ENCODE measurements at places on chromosomes 2 and 18.

DNA sequence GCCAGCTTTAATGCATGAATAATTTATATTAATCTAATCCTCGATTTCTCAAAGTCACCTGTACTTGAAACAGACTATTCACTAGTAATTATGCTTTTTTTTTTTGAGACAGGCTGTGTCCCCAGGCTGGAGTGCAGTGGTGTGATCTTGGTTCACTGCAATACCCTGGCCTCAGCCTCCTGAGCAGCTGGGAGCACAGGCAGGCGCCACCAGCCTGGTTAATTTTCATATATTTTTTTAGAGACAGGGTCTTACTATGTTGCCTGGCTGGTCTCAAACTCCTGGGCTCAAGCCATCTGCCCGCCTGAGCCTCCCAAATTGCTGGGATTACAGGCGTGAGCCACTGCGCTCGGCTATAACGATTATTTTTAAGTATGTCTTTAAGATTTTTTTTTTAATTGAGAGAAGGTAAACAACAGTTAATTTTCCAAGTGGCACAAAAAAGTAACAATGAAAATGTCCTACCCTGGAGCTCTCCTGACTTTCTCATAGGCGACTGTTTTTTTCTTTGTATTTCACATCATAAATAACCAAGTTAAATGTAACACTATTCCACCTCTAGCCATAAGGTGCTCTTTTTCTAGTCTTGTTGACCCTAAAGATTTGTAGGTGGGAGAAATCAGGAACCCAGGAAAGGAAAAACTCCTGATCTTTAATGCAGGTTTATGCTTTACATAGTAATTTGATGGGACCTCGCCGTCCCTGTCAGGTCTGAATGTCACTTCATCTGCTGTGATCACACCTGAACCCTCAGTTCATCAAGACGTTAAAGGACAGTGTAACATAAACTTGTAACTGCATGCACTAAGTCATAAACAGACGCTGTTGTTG, 1.3 kb upstream of the ANKRD12 start:
- no peak for DNase-seq

DNA sequence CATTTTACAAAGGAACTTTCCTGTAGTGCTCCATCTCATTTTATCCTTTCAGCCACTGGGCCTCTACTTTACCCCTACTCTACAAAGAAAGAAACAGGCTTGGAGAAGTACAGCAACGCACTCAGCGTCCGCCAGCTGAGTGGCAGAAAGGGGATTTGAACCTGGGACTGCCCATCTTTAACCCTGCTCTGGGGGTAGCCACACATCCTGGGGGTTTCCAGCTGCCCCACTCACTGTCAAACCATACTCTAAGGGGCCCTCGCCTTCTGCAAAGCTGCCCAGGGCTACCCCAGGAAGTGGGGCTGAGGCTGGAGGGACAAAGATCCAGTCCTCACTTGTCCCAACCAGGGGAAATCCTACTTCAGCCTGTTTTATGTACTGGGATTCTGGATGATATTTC, 17.9 kb downstream of the HS1BP3 start:
- no peak for DNase-seq

DNA sequence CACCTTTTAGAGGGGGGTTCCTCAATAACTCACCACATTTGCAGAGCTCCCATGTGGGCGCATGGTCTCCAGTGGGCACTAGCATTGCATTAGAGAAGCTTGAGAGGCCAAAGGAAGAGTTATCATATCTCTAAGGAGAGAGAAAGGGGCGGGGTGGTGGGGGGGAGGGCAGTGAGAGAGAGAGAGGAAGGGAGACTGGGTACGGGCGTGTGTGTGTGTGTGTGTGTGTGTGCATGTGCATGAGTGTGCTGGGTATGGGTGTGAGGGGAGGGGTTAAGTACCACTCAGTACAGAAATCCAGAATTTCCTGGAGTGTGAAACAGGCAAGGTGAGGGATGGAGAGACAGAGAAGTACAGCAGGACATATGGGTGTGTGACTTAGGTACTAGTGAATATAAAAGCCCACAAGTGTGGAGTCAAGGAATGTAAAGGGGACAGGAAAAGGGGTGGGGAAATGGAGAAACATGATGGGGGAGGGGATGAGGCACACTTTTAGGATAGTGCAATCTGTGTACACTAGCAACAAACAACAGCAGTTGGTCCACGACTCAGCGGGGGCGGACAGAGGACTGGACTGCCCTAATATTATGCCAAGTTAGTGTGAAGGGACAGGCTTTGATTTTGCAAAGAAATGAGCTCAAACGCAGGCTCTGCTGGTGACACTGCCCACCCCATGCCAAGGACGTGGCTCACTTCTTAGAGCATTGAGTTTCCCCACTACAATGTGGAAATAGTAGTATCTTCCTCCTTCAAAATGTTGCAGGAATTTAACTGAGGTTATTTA, 91.3 kb downstream of the SPRED2 start:
- no peak for DNase-seq

DNA sequence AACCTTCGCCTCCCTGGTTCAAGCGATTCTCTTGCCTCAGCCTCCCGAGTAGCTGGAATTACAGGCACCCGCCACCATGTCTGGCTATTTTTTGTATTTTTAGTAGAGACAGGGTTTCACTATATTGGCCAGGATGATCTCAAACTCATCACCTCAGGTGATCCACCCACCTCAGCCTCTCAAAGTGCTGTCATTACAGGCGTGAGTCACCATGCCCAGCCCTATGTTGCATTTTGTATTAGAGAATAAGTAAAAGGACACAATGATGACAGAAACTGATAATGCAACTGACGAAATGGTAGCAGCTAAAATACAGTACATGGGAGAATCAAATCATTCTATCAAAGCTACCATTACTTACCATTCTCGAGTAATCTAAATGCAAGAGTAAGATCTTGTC, 276.7 kb downstream of the DSEL start:
- no peak for DNase-seq

GRCh38 chr2:28160986-28161425, 231.7 kb upstream of the FOSL2 start:
- DNase-seq: no peak

GRCh38 chr18:78983512-78983911, 3.9 kb downstream of the SALL3 start:
- no peak for DNase-seq

GRCh38 chr2:55010915-55011314, 39.3 kb downstream of the RTN4 start:
- no peak for DNase-seq

DNA sequence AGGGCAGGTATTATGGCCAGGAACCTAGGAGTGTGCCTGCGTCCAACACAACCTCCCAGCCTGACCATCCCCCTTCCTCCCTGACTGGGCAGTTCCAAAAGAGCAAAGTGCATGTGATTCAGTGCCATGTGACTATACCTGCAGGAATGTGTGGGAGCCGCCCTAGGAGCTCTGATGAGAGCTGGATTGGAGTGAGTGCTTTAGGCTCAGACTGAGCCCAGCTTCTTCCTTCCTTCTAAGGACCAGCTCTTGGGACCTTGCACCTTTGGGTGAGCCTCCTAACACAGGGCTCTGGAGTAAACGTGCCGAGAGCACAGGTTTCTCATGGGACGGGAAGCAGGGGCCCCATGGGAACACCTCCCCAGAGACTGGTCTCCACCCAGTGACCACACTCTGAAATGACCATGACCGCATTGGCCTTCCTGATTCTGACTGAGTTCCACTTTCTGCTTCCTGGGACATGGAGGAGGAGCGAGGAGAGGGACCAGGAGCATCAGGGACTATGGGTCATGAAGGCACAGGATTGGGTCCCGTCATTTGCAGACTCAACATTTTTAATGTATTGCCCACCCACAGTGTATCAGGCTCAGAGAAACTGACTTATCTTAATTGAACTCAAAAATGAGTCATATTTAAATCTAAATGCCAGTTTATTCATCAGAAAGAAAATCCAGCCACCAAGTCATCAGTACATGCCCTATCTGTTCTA, 87.8 kb upstream of the BCL2L11 start:
- DNase-seq: no peak

GRCh38 chr2:38155015-38155414, 79.1 kb upstream of the CYP1B1 start:
- no peak for DNase-seq

DNA sequence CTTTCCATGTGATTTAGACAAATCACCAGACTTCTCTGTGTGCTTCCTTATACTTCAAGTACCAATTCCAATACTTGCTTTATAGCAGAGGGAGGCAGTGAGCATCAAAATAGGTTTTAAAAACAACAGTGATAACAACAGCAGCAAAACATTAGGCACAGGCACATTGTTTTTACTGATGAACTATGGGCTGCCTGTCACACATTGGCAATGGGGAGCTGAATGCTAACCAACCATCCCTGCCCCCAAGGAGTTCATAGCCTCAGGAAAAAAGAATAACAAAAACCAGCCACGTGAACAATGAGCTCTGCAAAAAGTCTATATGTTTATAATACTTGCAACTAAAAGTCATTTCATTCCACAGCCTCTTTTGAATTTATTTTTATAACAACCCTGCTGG, 287.9 kb upstream of the TRIB2 start:
- no peak for DNase-seq

- no peak for DNase-seq
Measured at GRCh38 chr2:188294352-188294926, 2.8 kb downstream of the GULP1 start.

GRCh38 chr2:241417626-241418025, 61.5 kb downstream of the FARP2 start:
- DNase-seq: no peak

- DNase-seq: no peak
Measured at GRCh38 chr18:331221-331821, 63.5 kb upstream of the THOC1 start.

GRCh38 chr2:101080211-101081068, 70.7 kb downstream of the TBC1D8 start:
- DNase-seq: no peak

DNA sequence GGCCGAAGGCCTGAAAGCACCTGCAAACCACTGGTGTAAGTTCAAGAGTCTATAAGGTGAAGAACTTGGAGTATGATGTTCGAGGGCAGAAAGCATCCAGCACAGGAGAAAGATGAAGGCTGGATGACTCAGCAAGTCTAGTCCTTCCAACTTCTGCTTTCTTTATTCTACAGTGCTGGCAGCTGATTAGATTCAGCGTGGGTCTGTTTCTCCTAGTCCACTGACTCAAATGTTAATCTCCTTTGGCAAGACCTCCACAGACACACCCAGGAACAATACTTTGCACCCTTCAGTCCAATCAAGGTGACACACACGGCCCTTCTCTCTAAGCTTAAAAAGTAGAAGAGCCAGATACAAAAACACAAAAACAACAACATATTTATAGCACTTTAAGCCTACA, 43.4 kb downstream of the NMS start:
- DNase-seq: no peak

- no peak for DNase-seq
Measured at GRCh38 chr2:3472966-3473365, 46.4 kb downstream of the ADI1 start.

GRCh38 chr2:68436270-68436669, 30.8 kb downstream of the FBXO48 start:
- DNase-seq: no peak

GRCh38 chr2:121297217-121297830, 12.3 kb upstream of the TFCP2L1 start:
- no peak for DNase-seq

DNA sequence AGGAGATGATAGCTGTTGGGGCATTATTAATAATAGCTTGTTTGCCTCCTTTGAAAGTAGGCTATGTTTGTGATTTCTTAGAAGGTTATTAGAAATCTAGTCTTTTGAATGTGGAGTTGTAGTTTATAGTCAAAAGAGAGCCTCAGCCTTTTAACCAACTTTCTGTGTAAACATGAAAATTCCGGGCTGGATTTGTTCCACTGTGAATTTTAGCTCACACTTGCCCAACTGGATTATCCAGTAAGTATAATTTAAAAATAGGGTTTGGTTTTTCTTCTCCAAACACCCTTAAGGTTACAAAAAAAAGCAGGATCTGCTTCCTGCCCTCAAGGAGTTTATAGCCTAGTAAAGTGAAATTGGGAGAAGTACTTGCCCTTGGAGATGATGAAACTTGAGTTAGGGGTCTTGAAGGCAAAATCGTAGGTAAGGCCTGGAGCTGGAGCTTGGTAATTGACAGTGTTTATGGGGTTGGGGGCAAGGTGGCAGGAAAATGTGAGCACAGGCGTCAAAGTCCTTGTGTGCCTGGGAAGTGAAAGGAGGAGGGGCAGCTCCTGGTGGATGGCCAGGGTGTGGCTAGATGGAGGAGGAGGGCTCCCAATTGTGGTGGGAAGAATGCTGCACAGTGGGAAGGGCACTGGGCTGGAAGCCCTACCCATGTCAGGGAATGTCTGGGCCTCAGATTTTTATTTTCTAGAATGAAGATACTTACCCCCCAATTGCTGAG, 21.3 kb downstream of the ITGA6 start:
- no peak for DNase-seq

GRCh38 chr2:227511239-227511930, 39.4 kb downstream of the AGFG1 start:
- DNase-seq: no peak

DNA sequence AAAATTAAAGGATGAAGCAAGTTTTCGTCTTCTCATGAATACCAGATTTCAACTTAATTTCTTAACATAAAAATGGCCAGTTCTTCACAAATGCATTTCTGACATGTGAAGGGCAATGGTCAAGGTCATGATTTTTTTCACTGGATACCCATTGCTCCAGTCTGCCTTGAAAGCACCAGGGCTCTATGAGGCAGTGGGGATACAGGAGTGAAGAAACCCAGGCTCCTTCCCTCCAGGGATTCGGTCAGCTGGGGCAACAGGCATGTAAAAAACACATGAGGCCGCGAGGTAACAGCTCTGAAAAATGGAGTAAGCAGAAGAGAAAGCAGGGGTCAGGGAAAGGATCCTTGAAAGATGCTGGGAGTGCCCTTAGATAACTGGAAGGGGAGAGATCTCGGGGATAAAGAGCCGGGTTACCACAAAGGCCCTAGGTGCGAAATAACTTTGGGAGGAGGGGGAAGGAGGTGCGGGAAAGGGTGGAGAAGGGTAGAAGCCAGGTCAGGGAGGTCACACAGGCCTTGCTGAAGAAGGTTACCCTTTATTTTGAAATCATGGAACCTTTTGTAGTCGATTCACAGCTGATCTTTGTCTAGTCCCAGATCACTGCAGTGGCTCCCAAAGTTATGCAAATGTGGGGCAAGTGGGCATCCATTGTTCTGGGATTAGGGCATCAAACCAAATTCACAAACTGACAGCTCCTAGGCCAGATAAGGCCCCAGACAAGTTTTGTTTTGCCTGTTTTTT, 5.2 kb upstream of the SPRED2 start:
- DNase-seq: no peak

GRCh38 chr2:100541404-100541803, 21.4 kb upstream of the PDCL3 start:
- no peak for DNase-seq

GRCh38 chr2:195636890-195637289, 20.1 kb upstream of the SLC39A10 start:
- no peak for DNase-seq

- DNase-seq: no peak
Measured at GRCh38 chr2:132623096-132623839, 46.7 kb downstream of the LYPD1 start.

- no peak for DNase-seq
Measured at GRCh38 chr2:99490623-99491461, 1.0 kb upstream of the REV1 start.

DNA sequence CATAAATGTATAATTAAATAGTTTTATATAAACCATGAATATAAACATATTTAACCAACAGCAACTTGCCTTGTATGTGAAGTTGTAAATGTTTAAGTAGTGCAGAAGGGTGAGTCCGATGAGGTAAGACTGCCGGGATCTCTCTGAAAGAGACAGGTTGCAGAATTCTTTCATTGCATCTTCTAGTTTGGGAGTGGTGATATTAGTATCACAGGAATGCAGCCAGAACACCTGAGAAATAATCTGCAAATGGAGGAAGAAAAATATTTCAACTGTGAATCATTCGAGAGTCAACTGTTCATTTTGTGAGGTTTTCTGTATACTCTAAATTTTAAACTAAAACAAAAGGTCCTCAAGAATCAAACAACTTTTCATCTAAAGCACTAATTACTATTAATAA, 123.0 kb downstream of the ABCA12 start:
- no peak for DNase-seq

All from stimulated activated CD8-positive, alpha-beta memory T cell treated with anti-CD3 and anti-CD28 coated beads, Interleukin-4, amount 100 ng/mL, for 1 hour (primary cell).